Fibroblast of mammary gland (primary cell): ENCODE measurements at places on chromosomes 3 and 15.

DNA sequence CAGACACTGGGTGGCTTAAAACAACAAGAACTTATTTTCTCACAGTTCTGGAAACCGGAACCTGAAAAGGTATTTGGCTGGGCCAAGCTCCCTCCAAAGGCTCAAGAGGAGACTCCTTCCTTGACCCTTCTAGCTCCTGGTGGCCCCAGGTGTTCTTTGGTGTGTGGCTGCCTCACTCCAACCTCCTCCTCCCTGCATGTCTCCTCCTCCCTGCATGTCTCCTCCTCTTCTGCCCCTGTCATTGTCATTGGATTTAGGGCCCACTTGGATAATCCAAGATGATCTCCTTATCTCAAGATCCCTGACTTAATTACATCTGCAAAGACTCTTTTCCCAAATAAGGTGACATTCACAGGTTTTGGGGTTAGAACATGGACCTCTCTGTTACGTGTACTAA, 69.8 kb upstream of the MFGE8 start:
- DNase-seq, result no peak

DNA sequence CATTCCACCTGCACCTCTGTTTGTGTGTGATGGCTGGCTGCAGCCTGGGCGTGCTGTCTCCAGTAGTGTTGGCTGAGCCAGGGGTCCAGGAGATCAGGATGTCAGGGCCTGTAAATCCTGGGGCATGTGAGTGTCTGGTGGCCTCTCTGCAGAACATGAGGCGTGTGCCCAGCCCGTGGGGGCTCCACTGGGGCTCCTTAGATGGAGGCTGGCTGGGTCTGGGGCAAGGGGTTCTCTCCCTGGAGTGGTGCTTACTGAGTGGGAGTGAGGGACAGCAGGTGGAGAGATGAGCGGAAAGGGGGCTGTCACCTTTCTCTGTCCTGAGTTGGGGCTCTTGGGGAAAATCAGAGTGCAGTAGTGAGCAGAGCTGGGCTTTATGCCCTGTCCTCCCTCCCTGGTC, 152.2 kb downstream of the CHDH start:
- no peak for DNase-seq

DNA sequence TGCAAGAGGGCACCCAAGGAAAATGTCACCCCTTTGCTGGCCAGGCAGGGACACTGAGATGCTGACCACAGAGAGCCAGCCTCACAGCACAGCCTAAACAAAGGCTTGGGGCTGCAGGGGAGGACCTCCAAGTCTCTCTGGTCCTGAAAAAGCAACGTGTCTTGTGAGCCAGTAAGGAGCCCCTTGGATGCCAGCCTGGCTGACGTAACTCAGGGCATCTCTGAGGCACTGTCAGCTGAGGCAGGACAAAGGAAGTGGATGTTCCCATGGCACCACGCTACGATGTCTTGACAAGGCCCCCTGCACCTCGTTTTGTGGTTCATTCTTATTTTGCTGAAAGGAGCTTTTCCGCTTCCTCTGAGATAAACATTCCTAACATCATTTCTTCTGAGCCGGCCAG, 160.7 kb downstream of the OR4M2 start:
- no peak for DNase-seq

DNA sequence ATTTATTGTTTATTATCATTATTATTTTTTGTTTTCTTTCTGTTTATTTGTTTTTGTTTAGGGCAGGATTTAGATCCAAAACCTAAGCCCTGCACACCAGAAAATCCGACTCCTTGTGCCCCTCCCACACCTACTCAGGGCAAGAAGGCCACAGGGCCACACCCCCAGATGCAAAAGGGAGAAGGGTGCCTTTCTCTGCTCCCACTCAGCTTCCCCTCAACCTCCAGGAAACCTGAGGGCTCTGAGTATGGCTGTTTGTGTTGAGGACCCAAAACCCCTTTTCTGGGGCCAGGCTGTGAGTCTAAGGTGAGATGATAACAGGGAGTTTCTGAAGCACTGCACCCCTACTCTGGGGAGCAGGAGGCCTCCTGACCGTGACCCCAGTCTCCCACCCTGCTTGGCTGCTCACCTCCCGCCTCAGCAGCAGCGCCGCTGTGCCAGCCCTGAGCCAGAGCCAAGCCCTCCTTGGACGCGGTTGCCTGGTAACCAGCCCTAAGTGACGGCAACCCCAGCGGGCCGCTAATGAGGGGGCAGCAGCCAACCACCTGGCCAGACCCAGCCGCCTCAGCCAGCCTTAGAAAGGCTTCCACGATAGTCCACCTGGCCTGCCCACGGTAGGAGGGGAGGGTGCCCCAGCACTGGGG, 6.4 kb upstream of the C15orf39 start:
- DNase-seq, result no peak

DNA sequence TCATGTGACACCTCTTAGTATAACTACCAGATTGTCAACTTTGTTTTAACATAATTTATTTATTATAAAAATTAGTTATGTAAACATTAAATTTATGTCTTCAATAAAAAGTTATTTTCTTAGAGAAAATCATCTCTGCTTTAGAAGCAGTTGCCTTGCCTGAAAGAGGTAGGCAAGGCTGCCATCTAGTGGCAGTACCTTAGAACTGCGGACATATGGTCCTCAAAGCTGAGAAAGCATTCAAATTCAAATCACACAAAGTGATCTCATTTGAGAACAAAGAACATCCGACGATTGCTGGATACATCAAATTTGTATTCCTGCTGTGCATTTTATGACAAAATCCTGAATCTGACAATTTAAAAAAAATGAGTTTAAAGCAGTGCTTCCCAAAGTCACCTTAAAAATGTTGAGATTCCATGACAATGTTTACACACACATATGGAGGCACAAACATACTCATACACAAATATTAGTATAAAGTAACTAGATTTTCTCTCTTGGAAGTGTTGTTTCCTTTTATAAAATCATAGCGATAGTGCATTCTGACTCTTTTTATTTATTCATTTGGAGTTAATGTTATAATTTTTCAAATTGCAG, 617.4 kb downstream of the CADM2 start:
- peak; percentile 59 for DNase-seq

GRCh38 chr3:156583469-156583868, 28.6 kb upstream of the SSR3 start:
- no peak for DNase-seq

GRCh38 chr3:134457376-134458074, 28.3 kb downstream of the ANAPC13 start:
- no peak for DNase-seq

DNA sequence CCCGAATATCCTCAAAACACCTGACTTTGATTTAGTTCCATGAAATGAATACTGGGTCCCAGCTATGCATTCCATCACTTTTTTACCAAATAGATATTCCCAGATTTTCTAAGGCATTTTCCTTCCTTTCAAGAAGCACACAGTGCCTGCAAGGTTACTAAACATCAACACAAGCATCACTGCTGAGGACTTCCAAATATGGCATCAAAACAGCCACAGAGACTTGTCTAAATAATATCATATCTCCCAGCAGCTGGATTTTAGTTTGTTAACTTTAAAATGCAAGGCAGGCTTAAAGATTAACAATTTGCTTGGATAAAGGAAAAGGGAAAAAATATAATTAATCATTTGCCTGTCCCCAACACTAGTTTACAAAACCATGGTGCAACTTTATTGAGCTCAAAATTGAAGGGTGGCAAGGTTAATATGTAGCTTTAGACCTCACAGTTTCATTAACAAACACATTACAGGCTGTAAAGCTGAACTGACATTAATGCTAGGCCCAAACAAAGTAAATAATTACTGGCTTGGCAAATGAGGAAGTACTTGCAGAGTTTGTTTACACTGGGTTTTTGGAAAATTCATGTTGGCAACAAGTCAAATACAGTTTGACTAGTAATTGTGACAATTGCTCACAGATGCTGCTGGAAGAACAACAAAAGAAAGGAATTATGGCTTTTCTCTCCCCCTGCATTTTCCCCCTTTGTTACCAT, 401.7 kb upstream of the CDIN1 start:
- peak; percentile 47 for DNase-seq

DNA sequence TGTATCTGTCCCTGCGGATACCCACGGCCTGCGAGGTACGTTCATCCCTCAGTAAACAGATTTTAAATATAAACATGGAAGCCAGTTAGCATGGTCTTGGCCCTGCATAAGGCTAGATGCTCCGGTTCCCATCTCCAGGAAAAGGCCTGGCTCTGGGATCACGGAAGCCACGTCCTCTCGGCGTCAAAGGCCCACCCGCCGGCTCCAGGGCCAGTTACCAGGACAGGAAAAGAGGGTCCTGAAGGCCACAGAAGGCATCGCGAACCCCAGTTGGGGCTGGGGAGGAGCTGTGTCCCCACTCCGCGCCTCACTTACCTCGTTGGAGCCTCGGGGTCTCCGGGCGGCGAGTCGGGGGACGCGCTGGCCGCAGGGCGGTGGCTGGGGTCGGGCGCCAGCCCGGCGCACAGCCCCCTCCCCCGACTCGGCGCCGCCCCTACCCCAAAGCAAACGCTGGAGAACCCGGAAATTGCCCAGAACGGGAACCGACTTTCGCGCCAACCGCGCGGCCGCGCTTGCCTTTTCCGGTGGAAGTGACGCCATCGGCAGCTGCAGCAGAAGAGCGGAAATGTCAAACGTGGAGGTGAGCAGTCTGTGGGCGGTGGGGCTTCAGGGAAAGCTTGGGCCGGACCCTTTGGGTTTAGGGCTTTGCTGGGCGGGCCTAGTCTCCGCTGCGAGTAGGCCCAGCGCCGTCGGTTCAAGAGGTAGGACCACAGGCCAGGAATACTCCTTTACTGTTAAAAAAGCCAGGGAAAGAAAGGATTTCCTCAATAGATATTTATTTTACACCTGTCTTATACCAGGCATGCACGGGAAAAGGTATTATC, at the start of gene TOPBP1:
Gene TOPBP1, minus strand, starts transcription at position 488 of the 824 bp plus-strand sequence. CDS start 814 bp downstream, outside the sequence.
- DNase-seq, result peak; percentile 61

DNA sequence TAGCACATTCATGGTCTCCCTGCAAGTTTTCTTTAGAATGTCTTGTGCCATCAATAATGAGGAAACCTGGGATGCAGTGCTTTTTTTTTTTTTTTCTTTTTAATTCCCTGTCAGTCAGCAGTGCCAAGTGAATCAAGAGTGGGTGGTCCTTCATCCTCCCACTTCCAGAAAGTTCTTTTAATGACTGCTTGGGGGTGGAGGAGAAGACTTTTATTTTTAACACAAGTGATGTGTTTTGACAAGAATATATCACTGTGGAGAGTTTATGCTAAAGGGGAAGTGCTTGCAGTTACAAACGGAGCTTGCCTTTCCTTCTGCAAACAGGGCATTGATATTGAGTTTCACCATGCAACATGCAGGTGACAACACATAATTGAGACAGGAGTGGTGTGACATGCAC, 69.7 kb downstream of the CACNA2D3 start:
- DNase-seq, result no peak

- DNase-seq, result no peak
Measured at GRCh38 chr3:32888739-32889138, 62.7 kb upstream of the CCR4 start.

GRCh38 chr3:108931035-108931434, 22.6 kb downstream of the GUCA1C start:
- no peak for DNase-seq

GRCh38 chr3:2992534-2992933, 117.6 kb downstream of the IL5RA start:
- no peak for DNase-seq

DNA sequence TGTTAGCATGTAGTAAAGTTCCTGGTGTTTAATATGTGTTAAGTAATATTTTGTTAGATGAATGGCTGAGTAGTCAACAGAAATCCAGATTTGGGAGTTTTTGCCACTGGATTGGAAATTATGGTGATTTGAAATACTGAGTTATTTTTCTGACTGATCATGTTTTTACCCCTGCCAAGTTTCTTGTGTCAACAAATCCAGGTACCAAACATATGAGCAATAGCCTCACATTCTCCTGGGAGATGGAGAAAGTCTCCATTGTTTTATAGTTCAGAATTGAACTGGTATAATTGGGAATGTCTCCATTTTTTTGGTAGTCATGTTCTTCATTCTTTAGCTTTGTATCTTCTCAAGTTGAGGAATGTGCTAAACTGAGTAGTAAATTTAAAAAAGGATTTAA, 767.2 kb upstream of the LMCD1 start:
- DNase-seq, result peak; percentile 56
